ENCODE measurements at places on chromosomes 2 and 18.

- no peak for ATAC-seq
Observed at GRCh38 chr2:209138079-209138478, 285.8 kb upstream of the MAP2 start.

DNA sequence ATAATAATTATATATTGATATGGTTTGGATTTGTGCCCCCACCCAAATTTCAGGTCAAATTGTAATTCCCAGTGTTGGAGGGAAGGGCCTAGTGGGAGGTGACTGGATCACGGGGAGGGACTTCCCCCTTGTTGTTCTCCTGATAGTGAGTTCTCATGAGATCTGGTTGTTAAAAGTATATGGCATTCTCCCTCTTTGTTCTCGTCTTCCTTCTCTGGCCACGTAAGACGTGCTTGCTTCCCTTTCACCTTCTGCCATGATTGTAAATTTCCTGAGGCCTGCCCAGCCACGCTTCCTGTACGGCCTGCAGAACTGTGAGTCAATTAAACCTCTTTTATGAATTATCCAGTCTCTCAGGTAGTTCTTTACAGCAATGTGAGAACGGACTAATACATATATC, 88.3 kb downstream of the ROCK2 start:
- no peak for ATAC-seq

DNA sequence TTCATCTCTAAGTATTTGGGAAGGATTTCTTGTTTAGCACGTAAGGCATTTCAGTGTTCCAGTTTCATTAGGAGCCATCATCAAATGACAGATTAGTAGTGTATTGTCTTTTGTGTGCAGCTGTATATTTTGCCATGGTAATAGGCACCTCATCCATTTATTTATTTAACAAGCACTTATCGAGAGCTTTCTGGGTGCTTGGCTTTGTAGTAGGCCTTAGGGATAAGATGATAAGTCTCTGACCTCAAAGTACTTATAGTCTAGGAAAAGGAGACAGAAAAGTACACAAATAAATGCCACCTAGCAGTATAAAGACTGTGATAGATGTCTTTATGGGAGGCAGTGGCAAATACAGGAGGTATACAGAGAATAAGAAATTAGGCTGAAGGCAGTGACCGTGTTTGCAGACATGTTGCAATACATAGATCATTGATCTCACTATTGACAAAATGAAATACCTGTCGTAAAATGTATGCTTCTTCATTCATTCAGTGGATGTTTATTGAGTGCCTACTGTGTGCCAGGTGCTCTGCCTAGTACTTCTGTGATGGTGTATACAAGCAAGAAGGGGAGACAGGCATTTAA, 265.9 kb downstream of the SETBP1 start:
- no peak for ATAC-seq

- peak; percentile 43 for ATAC-seq
Observed at GRCh38 chr2:238263204-238264071, 23.6 kb upstream of the HES6 start.

GRCh38 chr18:47985866-47986265, 55.4 kb upstream of the SMAD2 start:
- ATAC-seq: no peak

GRCh38 chr2:150191349-150191748, 296.1 kb downstream of the RND3 start:
- ATAC-seq: no peak

- ATAC-seq: no peak
Observed at GRCh38 chr2:71510196-71510807, 56.9 kb downstream of the DYSF start.

GRCh38 chr2:154187948-154188347, 316.2 kb downstream of the GALNT13 start:
- ATAC-seq: no peak

- ATAC-seq: no peak
Observed at GRCh38 chr2:102449370-102449974, 23.6 kb upstream of the SLC9A4 start.
